ENCODE measurements at places on chromosomes 7 and 10.

- DNase-seq = no peak
These were observed 11.5 kb downstream of the SHH start for GRCh38 chr7:155800741-155801267.

- no peak for DNase-seq
These were observed 29.3 kb downstream of the KMT2C start for GRCh38 chr7:152406491-152406890.

GRCh38 chr10:119084896-119085295 lies 4.3 kb upstream of the EIF3A start:
- no peak for DNase-seq

GRCh38 chr10:3095373-3096139 lies 28.2 kb downstream of the PFKP start:
- DNase-seq = peak; percentile 42

DNA sequence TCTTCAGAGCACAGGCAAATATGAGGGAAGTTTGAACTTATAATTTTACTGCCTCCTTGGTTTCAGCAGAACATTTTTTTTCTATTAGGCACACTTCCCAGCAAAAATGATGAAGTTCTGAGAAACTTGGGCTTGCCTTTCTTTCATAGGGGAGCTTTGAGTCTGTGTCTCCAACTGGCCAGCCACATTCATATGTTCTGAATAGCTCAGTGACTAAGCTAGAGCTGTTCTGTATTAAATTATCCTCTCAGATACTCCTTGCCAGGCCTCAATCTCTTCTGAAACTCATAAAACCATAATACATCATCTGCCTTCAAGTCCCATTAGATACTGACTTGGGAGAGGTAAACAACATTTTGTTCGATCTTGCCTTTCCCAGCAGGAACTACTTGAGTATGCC lies 476.5 kb downstream of the GPAM start:
- DNase-seq = no peak

DNA sequence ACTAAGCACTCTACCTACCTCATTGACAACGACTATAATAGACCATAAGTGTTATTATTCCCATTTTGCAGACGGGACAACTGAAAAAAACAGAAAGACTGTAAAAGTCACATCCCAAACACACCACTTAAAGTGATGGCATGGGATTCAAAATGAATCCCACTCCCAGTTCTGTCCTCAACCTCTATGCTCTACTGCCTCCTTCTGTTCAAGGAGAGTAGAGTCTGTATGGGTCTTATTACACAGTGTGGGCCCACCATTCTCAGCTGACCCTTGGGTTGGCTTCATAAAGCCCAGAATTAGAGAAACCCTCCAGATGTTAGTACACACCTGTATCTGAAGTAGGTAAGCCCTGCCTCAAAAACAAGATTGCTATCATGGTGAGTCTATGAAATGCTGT lies 102.2 kb downstream of the GRM8 start:
- DNase-seq = no peak

DNA sequence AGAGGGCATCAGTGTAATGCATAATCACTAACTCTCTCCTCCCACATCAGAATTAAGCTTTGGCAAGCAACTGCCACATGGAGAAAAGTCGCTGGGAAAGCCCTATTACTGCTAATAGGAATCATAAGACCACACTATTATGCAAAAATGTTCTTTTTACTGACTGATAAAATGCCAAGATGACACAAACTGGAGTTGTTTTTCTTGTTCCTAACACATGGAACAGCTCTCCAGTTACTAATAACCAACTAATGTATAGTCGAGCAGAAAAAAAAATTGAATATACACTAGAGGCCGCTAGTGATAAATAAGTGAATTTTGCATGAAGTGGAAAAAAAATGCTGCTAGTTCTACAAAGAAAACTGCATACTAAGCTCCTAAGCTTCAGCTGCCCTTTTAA lies 165.6 kb downstream of the TPK1 start:
- no peak for DNase-seq

GRCh38 chr7:2007551-2007950 lies 225.2 kb downstream of the MAD1L1 start:
- DNase-seq = no peak

DNA sequence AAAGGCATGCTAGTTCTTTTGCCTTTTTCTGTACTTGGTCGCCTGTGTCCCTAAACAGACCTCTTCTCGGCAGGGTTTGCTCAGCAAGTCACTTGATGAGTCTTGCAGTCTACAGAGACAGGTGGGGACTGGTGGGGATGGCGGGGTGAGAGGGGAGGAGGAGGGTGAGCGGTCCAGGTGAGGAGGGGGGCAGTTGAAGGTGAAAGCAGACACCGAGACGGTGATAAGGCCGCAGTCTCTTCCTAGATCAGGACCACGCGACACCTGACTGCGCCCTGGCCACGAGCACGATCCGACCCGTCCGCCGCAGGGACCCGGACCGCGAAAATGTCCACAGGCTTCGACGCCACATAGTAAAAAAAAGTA lies 566 bp downstream of the ASNS start:
- no peak for DNase-seq

GRCh38 chr7:138276891-138277290 lies 183.2 kb upstream of the TRIM24 start:
- DNase-seq = no peak

DNA sequence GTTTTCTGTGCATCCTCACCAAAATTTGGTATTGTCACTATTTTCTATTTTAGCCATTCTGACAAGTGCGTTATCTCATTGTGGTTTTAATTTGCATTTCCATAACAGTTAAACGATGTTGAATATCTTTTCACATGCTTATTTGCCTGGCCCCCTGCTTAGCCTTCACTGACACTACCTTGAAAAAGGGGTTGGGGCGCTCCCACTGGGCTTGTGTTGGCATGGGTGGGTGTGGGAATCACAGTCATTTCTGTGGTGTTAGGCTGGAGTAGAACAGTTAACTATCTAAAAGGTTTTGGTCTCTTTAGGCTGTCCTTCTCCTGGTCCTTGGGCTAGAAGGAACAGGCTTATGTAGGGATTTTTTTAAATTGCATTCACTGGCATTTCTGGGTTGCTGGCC lies 72.2 kb upstream of the TMEM140 start:
- no peak for DNase-seq

DNA sequence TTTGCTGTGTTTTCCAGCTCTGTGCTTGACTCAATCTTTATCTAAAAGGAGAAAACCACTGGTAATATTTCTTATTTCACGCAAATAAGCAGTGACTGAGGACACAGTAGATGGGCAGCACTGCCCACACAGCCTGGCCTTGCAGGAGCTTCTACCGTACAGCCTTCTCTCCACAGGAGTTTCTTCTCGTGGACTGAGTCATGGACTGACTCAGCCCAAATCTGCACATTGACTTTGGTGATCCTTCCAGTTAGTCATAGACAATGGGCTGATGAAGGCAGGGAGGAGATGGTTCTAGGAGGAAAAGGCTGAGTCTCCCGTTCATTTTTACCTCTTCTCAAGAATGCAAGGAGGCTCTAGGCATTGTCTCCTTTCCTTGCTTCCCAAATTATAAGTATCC lies 200.7 kb downstream of the RAPGEF5 start:
- no peak for DNase-seq

DNA sequence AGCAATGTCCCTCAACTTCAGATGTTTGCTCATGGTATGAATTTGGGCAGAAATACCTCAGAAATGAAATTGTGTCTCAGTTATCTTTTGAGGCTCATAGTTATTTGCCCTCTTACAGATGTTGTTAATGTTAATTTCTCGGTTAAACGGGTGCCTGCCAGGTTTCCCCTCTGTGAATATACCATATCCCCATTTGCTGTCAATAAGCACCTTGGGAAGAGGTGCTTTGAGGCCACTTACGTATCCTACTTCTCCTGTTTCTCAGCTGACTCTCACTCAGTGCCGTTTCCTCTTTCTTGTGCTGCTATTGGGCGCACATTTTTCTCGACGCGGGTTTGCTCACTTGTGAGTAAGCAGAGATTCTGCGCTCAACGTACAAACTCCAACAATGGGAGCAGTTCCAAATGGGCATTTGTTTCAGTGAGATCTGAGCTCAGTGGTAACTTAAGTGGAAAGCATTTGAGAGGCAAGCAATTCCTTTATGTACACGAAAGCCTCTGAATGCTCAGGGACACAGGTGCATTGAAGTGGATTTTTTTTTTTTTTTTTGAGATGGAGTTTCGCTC lies 34.8 kb upstream of the JAKMIP3 start:
- no peak for DNase-seq

- no peak for DNase-seq
These were observed 8.3 kb downstream of the AEBP1 start for GRCh38 chr7:44112231-44112996.

GRCh38 chr10:88122145-88122544 lies 258.7 kb downstream of the PTEN start:
- DNase-seq = no peak

DNA sequence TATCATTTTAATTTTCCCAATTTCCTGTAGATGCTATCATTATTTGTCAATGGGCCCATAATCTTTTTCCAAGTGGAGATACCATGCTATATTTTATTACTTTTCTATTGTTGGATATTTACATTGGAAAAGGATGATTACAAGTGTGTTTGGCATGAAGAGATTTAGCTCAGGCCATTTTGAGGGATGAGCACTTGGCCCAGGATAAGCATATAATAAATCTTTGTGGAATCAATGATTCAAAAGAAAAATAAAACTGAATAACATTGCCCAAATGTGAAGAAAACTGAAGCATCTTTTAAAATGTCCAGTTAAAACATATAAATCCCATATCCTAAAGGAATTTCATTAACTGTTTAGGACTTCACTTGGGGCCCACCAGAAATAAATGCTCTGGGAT lies 260.9 kb upstream of the BMPER start:
- DNase-seq = no peak

GRCh38 chr10:11562888-11563287 lies 48.6 kb downstream of the USP6NL start:
- DNase-seq = no peak

DNA sequence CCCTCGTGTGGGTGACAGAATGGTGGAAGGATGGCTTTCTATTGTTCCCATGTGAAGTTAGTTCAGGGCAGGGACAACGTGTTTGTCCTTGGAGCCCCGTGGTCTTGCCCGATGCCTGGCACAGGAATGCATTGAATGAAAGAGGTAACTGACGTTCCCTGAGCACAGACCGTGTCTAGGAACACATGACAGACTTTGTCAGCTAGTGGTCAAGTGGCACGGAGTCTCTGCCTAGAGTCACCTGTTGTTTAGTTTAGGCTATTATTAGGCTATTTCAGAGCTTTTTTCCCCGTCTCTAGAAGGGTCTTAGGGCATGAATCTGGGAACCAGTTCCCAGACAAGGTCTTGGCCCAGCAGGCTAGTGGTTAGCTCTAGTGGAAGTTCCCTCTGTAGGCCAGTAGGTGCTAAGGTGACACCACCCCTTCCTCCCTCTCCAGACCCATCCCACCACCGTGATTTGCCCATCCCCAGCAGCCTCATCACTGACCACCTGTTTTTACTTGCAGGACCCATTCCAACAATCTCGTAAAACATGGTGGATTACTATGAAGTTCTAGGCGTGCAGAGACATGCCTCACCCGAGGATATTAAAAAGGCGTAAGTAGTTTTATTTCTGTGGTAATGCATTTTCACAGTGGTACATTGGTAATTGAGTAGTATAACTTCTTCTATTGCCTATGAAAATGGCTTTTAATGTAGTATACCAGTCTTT lies 21.4 kb downstream of the DNAJB6 start:
- DNase-seq = peak; percentile 9

DNA sequence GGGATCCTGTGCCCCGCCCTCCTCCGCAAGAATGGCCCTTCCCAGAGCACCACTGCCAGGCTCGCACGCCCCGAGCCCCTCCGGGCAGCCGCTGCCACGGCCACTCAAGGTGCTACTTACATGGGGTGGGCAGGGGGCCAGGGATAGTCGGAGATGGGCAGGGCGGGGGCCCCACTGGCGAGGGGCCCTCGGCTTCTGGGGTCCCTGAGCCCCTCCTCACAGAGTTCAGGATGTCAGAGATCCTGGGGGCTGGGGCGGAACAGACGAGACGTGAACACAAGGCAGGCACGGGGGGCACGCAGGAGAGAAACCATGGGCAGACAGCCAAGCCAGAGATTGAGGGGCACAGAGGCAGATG lies 25.6 kb downstream of the YKT6 start:
- no peak for DNase-seq

GRCh38 chr10:96797485-96797884 lies 34.6 kb upstream of the LCOR start:
- no peak for DNase-seq

- no peak for DNase-seq
These were observed 51.3 kb upstream of the GPR26 start for GRCh38 chr10:123614888-123615287.

DNA sequence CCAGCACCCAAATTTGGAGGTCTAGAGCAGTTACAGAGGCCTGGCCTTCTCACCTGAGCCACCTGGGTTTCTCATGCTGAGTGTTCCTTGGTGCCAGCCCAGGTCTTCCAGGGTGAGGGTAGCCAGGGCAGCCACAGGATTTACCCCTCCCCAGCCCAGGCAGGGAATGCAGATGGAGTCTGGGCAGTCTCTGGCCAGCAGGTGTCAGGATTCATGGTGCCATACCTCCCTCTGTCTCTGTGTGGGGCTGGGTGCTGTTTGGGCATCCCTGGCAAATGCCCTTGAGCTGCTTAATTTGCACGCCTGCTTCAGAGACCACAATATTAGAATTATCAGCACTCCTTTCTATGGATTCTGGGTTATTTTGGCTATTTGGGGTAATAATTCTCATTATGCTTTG lies 246.7 kb downstream of the GFRA1 start:
- no peak for DNase-seq

- DNase-seq = no peak
These were observed 30.9 kb downstream of the TRIM8 start for GRCh38 chr10:102675011-102675665.

DNA sequence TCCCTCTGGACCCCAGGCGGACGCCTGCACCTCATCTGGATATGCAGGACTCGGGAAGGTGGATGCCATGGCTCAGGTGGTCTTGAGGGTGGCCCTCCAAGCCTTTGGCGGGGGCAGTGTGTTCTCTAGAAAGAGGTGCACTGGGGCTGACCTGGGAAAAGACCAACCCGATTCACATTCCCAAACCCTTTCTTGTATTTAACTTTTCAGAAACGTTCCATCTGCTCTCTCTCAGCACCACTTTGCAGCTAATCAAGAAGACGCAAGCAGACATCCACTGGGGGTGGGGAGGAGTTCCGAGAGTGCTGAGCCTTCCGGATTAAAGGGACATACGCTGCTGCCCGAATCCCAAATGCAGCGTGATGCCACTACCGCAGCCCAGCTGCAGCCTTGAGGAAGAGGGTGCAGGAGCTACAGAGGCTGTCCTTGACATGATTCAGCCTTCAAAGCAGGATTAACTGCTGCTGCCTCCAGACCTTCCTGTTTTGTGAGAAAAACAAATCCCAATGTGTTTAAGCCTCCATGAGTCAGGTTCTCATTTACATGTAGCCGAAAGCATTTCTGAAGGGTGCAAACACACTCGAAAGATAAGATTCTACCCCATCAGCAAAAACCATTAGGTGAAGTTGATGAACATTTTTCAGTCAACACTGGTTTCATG lies 39.9 kb downstream of the RBM17 start:
- DNase-seq = no peak

GRCh38 chr7:151456276-151456675 lies 16.3 kb upstream of the CRYGN start:
- DNase-seq = no peak
